Dorsolateral prefrontal cortex (tissue), 122 donors: ENCODE measurements at places on chromosomes 4 and X.

- DNase-seq: no peak
Measured at GRCh38 chr4:155187989-155188388, 20.4 kb upstream of the NPY2R start.

DNA sequence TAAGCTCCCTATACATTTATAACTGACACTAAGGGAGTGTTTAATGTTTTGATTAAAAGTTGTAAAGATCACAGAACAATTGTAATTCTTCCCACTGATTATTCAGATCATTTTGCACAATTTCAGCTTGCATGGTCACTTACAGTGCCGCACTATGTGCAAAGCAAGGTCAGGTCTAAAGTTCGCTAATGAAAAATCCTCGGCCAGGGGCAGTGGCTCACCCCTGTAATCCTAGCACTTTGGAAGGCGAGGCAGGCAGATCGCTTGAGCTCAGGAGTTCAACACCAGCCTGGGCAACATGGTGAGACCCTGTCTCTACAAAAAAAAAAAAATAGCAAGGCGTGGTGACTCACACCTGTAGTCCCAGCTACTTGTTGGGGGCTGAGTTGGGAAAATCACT, 57.0 kb downstream of the PKD2 start:
- DNase-seq: no peak

- DNase-seq: no peak
Measured at GRCh38 chrX:137747244-137748043, 181.5 kb downstream of the ZIC3 start.

GRCh38 chr4:169899295-169899694, 126.9 kb downstream of the MFAP3L start:
- no peak for DNase-seq

DNA sequence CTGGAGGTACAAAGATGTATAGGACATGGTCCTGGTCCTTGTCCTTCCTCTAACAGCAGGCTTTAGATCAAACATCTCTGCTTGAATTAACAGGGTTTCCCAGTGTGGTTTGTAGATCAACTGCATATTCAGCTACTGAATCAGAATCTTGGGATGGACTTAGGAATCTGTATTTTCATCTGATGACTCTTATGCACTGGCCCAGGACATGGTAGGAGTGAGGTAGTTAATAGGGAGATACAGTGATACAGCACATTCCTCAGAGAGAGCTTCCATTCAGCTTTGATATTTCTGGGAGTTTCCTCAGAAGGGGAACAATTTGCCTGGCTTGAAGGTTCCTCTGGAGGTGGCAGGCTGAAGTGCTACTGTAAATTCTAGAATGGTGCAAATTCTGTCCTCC, 203.1 kb downstream of the LARP7 start:
- DNase-seq: no peak

DNA sequence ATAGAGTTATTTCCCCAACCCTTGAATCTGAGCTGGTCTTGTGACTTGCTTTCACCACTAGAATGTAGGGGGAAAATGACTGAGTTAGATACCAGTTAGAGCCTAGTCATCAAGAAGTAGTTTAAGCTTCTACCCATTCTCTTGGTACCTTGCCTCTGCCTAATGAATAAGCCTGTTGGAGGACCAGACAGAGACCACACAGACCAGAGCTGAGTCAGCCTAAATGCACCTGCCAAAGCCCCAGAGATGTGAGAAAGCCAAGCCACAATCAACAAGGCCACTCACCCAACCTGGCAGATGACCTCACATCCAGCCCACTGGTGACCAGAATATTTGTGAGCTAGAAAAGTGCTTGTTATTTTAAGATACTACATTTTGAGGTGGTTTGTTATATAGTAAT, 85.2 kb upstream of the DCLK2 start:
- DNase-seq: no peak

DNA sequence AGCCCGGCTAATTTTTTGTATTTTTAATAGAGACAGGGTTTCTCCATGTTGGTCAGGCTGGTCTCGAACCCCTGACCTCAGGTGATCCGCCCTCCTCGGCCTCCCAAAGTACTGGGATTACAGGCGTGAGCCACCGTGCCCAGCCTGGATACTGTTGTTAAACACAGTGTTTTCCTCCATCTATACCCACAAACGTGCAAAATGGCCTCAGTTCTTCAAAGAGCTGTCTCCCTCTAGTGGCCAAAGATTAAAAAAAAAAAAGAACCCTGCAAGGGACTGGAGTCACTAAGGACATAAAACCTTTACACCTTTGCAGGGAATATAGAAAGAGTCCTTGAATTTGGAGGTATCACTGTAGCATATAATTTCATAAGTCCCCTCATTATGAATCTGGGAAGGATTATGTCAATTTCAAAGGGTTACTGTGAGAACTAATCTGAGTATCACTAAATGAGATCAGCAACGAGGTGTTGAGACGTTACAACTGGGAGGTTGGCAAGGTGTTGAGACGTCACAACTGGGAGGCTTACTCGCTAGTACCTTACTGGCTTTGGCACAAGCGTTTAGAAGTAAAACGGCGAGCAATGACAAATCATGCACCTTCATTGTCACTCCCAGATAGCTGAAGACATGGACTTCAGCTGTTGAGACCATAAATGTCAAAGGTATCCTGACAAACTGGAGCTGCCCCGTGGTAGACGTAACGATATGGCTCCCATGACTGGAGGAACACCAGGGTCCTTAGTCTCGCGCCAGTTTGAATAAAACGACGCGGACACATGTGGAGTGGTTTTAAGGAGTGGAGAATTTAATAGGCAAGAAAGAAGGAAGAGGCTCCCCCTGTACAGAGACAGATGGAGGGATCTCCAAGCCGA, 33.4 kb upstream of the ENPP6 start:
- DNase-seq: no peak

DNA sequence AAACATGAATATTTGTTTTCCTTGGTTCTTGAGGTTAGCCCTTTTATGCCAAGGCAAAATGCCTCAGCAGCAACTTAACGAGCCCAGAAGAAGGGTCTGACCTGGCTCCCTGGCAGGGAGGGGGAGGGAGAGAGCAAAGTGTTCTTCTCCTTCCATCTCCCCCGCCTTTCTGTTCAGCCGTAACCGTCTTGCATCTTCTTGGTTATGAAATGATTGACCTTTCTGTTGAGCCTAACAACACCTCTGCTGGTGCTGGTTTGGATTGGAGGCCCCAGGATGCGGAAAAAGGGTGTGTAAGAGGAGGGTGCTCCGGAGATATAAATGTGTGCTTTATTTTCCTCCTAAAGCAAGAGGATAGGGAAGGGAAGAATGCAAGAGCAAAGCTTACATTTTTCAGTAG, 44.7 kb downstream of the PTTG2 start:
- no peak for DNase-seq

DNA sequence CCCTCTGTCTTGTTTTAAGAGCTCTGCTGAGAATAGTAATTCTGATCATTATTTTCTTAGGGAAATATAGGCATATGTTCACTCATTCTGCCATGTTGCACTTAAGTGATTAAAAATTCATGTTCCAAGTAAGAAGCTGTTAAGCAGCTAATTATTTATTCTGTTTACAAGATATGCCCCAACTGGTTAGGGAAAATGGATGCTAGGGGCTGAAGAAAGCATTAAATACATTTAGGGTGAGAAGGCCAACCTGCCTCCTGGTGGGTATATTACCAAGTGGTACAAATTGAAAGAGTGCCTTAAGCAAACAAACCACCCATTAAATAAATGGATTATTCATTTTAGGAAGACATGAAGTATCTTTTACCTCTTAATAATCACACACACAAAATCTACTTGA, 392.6 kb upstream of the EPHA5 start:
- DNase-seq: no peak

GRCh38 chrX:38124000-38124399, 96.7 kb downstream of the SRPX start:
- no peak for DNase-seq

GRCh38 chr4:135724421-135724820, 1522.8 kb upstream of the PABPC4L start:
- no peak for DNase-seq

GRCh38 chrX:139924696-139925095, 8.2 kb downstream of the ATP11C start:
- DNase-seq: no peak

DNA sequence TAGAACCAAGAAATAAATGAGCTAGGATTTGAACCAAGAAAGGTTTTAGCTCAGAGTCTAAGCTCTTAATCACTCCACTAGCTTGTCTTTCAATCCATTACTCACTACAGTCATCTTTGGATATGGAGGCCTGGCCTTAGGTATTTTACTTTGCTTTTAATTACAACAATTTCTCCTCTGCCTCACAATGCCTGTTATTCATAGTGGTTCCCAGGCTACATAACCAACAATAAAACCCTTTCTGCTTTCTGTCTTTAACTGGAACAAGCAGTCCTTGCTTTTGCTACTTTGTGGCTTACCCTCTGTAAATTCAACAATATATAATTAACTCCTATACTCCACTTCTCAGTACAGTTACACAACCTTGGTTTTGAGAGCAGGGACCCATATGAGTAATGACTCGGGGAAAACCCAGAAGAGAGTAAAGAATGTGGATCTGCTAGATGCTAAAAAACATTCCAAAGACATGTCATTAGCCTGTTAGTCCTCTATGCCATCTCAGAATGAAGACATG, 94.7 kb upstream of the NAP1L5 start:
- DNase-seq: no peak
